ENCODE measurements at places on chromosomes 5 and 9. TPM values are rescaled to one million over a fixed set of nuclear protein-coding genes. Genes with fewer than 3 reads are reported as not detected.

Gene GABRA1
- total RNA-seq, result not detected

Gene ANKRD18A
- under 0.01 TPM for total RNA-seq

Gene SH3TC2
- total RNA-seq, result 5.8 TPM

Gene TRPM3
- total RNA-seq, result 1.6 TPM

Gene C9orf43
- 0.15 TPM for total RNA-seq

Gene TPM2
- 385 TPM for total RNA-seq

Gene KIF20A
- 52.6 TPM for total RNA-seq
